Stimulated activated CD8-positive, alpha-beta memory T cell treated with anti-CD3 and anti-CD28 coated beads, Interleukin-15, amount 100 ng/mL, for 48 hours (primary cell): ENCODE measurements at places on chromosomes 3 and 15.

GRCh38 chr3:134038716-134039115, 9.0 kb upstream of the SLCO2A1 start:
- DNase-seq, result no peak

GRCh38 chr3:28267984-28268849, 26.8 kb downstream of the CMC1 start:
- DNase-seq, result no peak

DNA sequence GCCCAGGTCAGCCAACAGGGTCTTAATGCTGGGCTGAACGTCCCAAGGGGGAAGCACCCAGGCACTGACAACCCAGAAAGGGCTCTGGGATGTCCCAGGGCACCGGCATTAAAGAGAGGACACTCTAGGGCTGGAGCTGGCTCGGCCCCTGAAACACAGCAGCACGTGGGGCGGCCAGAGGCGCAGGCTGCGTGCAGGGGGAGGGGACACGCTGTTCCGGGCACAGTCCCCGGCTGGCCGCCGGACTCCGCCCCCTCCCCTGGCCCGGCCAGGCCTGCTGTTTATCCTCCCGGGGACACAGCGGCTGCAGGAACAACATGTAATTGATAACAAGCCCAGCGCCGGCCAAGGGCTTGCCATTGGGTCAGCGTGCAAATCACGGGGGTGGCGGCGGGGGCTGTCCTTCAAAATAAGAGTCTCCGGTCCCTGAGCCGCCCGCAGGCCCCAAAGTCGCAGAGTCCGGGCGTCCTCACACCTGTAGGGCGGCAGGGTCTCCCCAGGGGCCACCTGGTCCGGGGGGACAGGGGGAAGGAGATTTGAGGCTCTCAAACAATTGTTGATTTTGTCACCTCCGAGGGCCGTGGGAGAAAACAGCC, 1.3 kb downstream of the KLF15 start:
- DNase-seq, result no peak

GRCh38 chr15:84911879-84912660, 27.6 kb downstream of the SLC28A1 start:
- no peak for DNase-seq

DNA sequence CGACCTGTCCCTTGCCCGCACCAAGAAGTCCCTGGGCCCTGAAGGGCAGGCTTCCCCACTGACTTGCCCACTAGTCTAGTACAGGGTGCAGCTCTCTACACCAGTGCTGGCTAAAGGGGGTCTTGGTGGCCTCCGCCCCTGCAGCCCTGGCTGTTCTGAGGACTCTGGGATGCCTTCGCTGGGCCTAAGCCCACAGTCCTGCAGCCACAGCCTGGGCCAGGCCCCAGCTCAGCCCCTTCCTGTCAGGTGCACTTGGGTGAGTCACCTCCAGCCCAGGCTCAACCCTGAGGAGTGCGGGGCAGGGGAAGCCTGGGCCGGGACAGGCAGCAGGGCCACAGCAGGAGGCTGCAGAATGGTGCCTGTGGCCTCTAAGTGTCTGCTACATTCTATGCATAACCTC, 971 bp downstream of the C3orf22 start:
- no peak for DNase-seq
